ENCODE measurements at places on chromosomes 6 and 20.

DNA sequence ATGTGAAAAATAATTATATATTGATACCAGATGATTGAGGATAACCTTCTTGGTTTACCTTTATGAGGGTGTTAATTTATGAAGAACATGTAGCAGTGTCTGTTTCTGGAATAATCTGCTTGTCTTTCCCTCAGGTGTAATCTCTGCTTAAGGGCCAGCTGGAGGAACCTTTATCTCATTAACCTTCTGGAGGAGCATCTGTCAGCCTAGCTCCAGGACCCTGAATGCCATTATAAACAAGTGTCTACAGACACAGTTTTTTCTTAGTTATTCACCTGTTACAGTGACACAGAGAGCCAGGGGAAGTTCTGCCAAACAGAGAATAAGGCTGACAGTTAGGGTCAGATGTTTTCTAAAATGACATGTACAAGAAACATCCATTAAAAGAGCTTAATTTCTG is at the start of gene IMPG1:
Gene IMPG1 (minus strand): TSS at position 101 of the 400 bp plus-strand sequence. CDS start 174 bp downstream, outside the sequence.
- no peak for DNase-seq

- no peak for DNase-seq
Observed at GRCh38 chr20:48846516-48847492, 19.0 kb upstream of the PREX1 start.

GRCh38 chr6:118252474-118252873 is 295.6 kb upstream of the PLN start:
- DNase-seq, result no peak

DNA sequence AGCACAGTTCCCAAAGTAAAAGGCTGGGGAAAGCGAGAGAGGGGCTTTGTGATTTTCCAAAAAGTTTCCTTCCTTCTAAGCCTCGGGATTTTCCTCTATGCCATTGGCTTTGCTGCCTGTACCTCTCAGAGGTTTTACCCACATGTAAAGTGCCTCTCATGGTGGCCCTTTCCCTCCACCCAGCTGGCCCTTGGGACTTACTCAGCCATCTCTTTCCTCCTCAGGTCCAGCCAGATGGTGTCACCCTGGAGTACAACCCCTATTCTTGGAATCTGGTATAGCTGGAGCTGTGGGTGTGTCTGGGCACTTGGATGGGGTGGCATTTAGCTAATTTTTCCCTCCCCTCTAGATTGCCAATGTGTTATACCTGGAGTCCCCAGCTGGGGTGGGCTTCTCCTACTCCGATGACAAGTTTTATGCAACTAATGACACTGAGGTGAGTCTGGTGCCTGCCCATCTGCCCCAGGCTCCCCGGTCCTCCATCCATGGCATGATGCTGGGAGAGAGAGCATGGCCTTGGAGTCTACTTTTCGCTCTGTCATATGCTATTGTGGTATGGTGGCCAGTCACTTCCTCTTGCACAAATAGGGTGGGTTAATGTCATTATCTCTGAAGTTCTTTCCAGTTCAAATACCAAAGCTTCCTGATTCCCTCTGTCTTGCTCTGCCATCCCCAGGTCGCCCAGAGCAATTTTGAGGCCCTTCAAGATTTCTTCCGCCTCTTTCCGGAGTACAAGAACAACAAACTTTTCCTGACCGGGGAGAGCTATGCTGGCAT is 1.1 kb downstream of the CTSA start:
- peak; percentile 29 for DNase-seq

DNA sequence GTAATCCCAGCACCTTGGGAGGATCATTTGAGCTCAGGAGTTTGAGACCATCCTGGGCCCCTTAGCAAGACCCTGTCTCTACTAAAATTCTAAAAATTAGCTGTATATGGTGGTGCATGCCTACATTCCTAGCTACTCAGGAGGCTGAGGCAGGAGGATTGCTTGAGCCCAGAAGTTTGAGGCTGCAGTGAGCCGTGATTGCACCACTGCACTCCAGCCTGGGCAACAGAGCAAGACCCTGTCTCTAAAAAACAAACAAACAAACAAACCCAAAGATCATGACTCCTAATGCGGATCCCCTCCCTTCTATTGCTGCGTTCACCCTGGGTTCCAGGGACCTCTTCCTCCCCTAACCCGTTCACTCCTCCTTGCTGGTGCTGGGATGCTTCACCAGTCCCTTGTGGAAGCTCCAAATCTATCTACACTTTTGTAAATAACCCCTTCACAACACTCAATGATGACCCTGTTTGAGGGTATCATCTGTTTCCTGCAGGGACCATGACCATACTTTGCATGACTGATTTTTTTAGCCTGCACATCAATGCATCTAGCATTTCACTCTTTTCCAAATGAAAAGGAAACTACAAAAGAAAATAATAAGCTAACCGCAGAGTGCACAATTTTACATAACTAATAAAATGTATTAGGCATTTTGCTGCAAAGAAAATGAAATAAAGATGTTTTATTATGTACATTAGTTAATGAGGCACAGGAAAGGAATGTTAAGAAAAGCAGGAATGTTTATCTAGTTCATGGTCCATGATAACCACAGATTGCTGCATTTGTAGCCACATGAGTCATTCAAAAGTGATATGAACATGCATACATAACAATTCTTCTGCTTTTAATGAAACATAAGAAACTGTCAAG is 30.5 kb upstream of the IPCEF1 start:
- DNase-seq, result peak; percentile 94

- no peak for DNase-seq
Observed at GRCh38 chr20:57970856-57971255, 257.6 kb downstream of the ANKRD60 start.

- no peak for DNase-seq
Observed at GRCh38 chr6:42302411-42302810, 84.8 kb upstream of the MRPS10 start.

- DNase-seq, result peak; percentile 79
Observed at GRCh38 chr6:34056305-34057108, 89.4 kb downstream of the GRM4 start.

- DNase-seq, result peak; percentile 50
Observed at GRCh38 chr6:97394160-97394748, 111.2 kb upstream of the MMS22L start.

GRCh38 chr6:72411872-72412708 is 209.8 kb upstream of the KCNQ5 start:
- DNase-seq, result peak; percentile 66

- peak; percentile 8 for DNase-seq
Observed at GRCh38 chr6:42010185-42010891, 40.0 kb upstream of the TAF8 start.

DNA sequence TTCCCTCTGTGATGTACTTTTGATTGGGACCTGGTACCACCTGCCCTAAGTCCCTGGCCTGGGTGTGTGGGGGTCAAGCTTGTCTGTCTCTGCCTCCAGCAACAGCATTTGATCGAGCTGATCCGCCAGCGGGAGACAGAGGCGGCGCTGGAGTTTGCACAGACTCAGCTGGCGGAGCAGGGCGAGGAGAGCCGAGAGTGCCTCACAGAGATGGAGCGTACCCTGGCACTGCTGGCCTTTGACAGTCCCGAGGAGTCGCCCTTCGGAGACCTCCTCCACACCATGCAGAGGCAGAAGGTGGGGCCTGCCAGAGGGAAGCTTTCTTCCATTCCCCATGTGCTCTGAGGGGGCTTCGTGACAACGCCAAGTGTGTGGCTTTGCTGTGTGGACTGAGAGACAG is 5.4 kb downstream of the GID8 start:
- DNase-seq, result no peak

DNA sequence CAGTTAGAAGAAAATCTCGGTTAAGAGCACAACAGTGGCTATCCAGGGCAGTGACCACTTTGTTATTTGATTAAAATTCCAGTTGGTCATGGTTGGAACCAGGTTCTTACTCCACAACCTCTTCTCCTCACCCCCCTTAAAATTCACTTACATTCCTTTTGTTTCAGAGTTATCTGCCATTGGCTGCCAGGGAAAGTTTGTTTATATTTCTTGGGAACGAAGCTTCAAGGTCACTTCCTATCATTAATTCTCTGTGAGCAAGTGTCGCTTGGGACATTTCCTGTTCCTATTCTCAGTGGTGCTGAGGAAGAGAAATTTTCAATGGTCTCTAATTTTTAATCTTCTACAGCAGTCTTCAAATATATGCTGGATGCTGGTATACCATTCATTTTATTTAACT is 121.1 kb upstream of the COL21A1 start:
- no peak for DNase-seq

DNA sequence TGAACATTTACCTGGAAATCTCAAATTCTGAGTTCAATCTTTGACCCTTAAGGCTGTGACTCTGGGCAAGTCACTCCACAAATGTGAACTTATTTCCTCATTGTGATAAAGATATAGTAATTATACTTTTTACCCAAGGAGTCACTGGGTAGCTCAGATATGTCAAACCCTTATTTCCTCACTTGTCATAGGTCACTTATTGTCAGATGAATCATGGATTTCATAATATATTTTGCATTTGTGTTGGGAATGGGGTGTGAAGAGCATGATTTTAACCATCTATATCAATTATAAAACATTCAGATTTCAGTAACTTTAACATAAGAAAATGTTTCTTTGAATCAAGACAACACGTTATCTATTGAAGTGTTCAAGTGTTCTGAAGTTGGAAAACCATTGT is 3.7 kb upstream of the CARMIL1 start:
- no peak for DNase-seq

GRCh38 chr20:57450419-57450818 is 59.2 kb downstream of the RBM38 start:
- peak; percentile 16 for DNase-seq

GRCh38 chr6:158003910-158004700 is 22.4 kb downstream of the SYNJ2 start:
- DNase-seq, result peak; percentile 52

GRCh38 chr6:46645265-46645664 is 7.4 kb downstream of the CYP39A1 start:
- DNase-seq, result no peak

GRCh38 chr6:23389386-23389785 is 736.6 kb upstream of the NRSN1 start:
- DNase-seq, result no peak

DNA sequence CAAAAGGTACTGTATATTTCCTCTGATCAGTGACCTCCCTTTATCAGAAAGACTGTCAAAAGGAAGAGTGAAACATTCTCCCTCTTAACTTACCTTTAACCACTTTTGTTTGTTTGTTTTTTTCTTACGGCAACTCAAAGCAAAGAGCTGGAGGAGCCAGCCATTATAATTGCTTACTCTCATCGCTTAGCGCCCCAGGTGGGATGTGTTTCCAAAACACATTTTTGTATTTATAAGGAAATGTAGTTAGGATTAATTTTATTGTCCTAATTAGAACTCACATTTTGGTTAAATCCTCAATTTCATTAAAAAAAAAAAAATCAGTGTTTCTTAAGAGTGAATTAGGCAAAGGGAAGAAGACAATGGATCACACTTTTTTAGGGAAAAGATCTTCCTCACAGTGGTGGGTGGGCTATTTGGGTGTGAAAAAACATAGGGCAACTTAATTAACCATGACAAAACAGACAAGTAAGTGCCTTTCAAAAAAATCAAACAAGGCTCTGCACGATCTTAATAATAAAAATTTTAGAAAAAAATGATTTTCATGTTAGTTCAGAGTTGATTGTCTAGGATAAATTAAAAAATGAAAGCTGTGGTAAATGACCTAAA is 1.2 kb upstream of the PHACTR2 start:
- DNase-seq, result no peak
